ENCODE measurements at places on chromosomes 1 and 21.

DNA sequence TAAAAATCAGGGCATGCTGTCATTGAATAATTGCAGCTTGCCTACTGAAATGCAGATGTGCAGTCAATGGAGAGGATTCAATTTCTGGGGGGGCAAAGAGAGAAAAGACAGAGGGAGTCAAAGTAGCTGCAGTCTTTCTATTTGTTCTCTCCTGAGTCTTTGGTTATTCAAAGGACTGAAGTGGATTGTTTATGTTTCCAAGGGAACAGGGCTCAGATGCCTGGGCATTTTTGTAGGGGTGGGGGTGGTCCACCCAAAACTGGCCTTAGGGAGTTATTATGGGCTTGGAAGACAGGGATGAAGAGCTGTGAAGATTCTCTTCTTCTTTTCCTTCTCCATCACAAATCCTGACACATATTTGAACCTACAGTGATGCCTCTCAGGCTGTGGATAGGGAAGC lies 408.8 kb upstream of the DAB1 start:
- no peak for DNase-seq

GRCh38 chr1:51072043-51072439 lies 30.0 kb upstream of the C1orf185 start:
- DNase-seq = no peak

DNA sequence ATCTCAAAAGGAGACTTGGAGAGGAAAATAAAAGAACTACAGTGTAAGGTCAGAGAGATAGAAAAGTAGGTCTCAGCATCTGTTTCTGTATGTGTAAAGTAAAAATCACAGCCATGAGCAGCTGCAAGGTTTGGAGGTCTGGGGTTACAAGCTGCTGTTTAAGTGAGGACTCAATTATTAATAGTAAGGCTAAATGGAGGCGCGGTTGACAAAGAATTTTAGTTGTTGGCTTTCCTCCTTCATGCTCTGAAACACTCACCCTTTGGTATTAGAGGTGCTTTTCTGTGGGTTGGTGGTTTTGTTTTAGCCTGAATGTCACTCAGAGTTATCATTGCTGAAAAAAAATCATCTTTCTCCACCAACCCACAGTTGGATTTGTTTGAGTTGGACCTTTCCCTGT lies 59.8 kb upstream of the HAO2 start:
- DNase-seq = no peak

- DNase-seq = no peak
These were observed 176.5 kb upstream of the FAM78B start for GRCh38 chr1:166343276-166343675.

GRCh38 chr21:43911935-43912487 lies 47.0 kb downstream of the AGPAT3 start:
- no peak for DNase-seq

GRCh38 chr1:154714638-154715037 lies 106.7 kb upstream of the ADAR start:
- DNase-seq = no peak

DNA sequence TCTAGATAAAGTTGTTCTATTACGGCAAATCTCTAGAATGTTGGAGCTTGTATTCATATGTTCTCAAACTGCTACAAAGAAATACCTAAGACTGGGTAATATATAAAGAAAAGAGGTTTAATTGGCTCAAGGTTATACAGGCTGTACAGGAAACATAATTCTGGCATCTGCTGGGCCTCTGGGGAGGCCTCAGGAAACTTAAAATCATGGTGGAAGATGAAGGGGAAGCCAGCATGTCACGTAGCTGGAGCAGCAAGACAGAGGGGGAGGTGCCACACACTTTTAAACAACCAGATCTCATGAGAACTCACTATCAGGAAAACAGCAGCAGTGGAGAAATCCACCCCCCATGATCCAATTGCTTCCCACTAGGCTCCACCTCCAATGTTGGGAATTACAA lies 390.4 kb upstream of the ADGRL4 start:
- no peak for DNase-seq

Data from right renal pelvis (tissue), 4 donors.